ENCODE measurements at places on chromosomes 13 and 19. TPM values are rescaled to one million over a fixed set of nuclear protein-coding genes. Genes with fewer than 3 reads are reported as not detected.

DNA sequence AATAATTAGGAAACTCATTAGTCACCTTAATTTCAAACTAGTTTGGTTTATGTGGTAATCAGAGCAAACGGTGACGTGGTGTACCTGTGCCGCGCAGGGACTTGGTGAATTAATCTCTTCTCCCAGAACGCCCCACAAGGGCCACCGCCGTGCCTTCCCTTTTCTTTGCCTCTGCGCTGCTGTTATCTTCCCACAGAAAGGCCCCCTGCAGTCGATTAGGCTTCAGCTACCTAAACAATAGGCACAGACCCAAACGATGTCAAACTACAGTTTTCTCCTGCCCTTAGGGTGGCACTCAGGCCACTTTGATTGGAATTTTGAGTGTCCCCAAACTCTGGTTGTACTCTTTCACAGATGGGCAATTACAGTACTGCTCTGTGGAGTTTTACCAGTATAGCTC lies 115.5 kb downstream of the GGACT start:
- DNase-seq: no peak

DNA sequence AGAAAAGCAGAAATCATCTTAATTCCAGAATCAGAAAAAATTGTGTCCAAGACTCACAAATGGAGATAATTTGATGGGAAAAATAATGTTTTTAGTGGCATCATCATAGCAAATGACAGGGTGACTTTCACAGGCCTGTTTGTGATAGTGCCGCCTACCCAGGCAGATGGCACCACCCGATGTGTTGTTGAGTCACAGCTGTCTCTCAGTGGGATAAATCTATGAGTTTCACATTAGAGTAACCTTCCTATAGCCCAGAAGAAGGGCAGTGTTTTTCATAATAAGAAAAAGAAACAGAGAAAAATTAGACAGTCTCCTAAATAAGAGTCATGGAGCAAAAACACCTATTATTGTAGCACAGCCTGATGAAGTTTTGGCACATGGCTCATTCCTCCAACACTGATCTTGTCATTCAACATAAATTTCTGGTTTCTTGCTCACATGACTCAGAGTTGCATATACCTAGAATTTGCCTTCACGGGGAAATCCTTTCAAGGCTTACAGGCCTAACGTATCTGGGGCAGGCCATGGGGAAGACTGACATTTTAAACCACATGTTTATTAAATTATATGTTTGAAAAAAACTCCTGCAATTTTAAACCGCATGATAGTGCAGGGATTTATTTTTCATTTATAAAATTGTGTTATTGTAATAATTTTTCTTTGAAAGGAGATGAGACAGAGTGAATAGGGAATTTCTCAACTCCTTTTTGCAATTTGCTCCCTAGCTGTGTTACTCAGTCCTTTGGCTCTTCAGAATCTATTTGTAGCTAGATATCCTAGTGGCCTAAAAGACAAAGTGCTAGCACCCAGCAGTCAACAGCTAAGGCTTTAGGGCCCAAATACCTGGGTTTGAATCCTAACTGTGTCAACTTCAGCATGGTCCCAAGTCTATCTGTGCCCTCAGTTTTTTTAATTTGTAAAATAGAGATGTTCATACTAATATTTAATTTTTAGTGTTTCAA lies 393.7 kb downstream of the NDFIP2 start:
- DNase-seq: no peak

GRCh38 chr13:111046590-111047141 lies 68.4 kb upstream of the ARHGEF7 start:
- DNase-seq: no peak

Gene SKA3
- 1.7 TPM for total RNA-seq

Gene GPR18
- total RNA-seq: not detected

Measured in left colon (tissue), 2 donors.